ENCODE measurements at places on chromosomes 4 and X.

DNA sequence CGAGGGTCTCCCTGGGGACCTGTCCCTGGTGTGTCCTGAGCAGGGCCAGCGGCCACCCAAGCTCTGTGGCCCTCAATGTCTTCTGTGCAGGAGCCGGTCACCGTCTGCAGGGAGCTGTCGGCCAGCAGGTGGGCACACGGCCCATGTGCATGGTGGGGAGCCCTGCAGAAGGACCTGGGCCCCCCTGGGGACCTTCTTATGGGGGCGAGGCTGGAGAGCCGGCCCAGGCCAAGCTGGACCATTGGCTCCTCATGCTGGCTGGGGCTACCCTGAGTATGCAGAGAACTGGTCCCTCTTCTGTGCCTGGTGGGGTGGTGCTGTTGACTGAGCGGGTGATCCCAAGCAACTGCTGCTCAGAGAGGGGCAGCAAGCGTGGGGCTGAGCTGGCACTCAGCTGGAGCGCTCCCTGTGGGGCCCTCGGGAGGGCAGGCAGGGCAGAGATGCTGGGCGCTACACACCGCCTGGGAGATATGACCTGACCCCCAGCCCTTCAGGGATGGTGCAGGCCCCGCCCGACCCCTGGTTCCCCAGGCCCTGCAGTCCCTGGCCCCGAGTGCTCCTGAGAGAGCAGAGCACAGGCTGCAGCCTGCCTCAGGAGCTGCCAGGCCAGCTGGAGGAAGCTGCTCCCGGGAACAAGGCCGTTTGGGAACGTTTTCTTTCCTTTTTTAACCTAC lies 14.8 kb downstream of the NAT8L start:
- DNase-seq = no peak

GRCh38 chrX:153004780-153005179 lies 10.9 kb upstream of the PNMA5 start:
- no peak for DNase-seq

DNA sequence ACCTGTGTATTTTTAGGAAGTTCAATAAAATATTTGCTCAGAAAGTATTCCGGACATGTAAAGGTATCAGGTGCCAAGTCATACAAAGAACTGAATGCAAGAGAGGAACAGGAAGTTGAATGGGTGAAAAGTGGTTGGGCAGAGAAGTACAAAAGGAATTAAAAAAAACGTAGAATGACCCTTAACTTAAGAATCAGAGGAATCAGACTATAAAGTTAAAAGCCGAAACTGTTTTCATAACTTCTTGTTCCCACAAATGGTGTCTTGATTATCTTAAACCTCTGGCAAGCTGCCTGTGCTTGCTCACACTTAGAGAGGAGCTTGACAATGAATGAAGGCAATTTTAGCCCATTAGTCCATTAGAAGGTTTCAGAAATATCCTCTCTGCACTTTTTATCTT lies 81.6 kb upstream of the HHIP start:
- no peak for DNase-seq

DNA sequence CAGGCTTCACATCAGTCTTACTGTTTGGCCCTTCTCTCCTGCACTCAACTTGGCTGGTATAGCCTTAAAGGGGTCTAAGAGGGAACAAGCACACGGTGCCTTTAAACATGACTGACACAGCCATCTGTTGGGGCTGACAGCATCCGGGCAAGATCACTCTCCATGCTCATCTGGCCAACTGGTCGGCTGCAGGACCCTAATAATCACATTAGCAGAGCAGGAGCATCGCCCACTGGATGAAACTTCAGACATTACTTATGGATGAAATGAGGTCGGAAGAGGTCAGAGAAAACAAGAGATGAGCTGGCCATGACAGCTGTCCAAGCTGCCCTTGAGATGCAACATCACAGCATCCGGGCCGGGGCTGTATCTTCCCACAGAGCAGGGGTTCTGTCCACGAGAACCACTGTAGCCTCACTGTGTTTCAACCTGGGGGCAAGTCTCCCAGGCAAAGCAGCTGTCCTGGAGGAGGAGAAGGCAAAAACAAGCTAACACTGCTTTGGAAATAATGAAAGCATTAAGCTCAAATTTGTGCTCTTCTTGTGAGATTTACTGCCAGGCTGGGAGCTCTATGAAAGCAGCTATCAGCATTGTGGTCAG lies 94.4 kb upstream of the TTC29 start:
- DNase-seq = no peak

GRCh38 chrX:53695946-53696549 lies 9.5 kb upstream of the HUWE1 start:
- no peak for DNase-seq

DNA sequence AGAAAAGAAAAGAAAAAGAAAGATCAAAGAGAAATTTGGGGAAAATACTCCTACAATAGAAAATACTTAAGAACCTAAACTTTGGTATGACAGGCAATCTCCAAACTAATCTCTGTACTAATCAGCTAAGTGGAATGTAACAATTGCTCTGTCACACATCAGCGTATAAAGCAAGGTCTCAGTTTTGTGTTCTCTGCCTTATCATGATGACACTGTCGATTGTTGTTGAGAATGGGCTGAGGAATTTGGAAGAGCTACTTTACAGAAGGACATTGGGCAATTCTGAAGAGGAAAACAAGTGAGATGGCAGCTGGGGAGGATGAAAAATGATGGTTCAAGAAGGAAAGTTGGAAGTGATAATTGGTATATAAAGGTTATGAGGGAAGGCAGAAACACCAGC lies 486.0 kb upstream of the HTR2C start:
- DNase-seq = no peak

DNA sequence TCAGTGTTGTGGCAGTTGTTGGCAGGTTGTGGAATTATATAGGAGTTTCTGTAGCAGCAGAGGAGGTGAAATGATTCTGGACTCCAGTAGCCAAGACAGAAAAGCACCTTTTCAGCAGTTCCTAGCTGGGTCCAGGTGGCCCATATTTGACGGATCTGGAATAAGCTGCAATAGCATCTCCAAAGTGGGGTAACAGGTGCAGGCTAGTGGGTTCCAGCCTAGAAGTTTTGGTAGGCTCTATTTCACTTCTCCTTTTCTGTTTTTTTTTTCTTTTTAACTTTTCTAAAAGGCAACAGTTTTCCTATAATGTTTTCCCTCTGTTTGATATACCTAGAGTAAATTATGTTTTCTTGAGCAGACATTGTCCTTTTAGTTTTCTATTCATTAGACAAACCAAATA lies 392.5 kb downstream of the C4orf33 start:
- DNase-seq = no peak

DNA sequence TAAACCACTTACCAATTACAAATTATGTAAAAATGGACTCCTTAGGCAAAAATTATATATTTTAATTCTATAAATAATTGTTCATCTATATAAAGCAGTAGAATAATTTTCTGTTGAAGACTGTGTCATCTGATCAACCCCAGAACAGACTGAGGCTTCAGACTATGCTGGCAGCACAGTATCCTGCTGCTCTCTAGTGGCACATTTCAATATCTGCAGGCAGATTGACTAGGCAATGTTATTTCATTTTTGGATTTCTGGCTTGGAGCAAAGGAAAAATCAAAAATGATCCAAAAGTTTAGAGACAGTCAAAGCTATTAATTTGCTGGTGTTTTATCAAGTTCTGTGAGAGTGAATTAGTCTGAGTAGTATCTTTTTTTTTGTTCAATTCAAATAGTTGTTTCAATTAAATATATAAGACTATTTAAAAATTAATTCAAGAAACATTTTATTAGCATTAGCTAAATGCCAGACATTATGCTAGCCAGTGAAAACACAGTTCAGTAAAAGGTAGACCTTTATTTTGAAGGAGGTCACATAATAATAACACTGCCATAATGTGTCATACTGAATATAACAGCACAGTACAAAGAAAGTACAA lies 21.3 kb upstream of the SULT1E1 start:
- no peak for DNase-seq

DNA sequence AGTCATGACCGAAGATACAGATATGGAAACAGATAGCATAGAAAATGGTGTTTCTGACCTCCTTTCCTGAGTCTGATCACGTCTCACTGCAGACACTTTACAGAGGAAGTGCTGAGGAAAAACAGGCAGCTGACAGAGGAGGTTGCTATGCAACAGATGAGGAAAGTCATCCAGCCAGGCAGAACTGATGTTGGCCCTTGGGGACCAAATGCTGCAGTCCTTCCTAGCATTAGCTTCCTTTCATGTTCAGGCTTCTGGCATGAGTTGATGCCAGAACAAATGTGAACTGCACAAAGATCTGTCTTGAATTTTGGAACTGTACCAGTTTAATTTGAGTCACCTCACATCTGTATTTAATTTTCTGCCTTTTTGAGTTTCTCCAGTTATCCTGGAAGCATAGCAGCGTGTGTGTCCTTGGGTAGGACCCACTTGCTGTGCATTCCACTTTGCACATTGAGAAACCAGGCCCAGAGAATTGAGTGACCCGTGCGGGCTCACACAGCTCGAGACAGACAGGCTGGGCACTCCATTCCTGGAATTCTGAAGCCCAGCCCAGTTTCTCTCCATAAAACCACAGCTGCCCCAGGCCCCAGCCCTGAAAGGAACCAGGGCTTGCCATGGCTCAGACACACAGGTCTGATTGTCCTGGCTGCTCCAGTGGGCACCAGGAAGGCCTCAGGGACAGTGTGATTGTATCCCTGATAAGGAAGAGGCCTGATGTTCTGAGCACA lies 1.4 kb upstream of the MAGED1 start:
- DNase-seq = no peak

- DNase-seq = no peak
Observed at GRCh38 chrX:151510203-151510602, 53.3 kb upstream of the PASD1 start.

- no peak for DNase-seq
Observed at GRCh38 chr4:82715731-82716617, 82.6 kb downstream of the SCD5 start.

DNA sequence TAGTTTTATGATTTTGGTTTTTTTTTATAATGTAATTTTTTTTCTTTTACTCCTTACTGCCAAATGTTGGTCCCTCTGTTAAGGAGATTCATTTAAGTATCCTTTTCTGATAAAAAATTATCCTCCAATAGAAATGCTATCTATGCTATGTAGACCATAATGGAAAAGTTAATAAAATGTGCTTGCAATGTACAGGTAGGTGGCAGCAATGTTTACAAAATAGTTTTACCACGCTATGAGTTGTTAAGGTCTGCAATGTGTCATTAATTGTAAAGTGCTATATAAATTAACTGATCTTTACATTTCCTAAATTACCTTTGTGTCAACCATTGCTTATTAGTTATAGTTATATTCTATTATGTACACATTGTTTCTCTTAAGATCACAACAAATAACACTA lies 3.8 kb upstream of the CENPC start:
- DNase-seq = no peak

- DNase-seq = no peak
Observed at GRCh38 chrX:135536877-135537276, 16.4 kb downstream of the INTS6L start.

DNA sequence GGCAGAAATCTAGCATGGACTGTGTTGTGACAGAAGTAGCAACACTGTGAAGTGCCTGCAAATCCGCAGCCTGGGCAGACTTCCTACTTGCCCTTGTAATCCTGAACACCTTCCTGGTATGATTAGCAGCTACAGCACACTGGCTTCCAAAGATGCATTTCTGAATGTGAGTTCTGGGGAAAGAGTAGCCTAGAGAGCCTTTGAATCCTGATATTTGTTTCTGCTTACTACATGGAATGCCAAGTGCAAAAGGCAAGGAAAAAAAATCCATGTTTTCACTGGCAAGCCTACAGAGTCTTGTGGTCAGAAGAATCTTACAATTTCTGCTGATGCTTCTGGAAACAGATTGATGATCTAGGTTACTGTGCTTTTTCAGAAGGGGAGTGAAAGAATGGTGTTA lies 223.7 kb downstream of the COL25A1 start:
- DNase-seq = no peak

DNA sequence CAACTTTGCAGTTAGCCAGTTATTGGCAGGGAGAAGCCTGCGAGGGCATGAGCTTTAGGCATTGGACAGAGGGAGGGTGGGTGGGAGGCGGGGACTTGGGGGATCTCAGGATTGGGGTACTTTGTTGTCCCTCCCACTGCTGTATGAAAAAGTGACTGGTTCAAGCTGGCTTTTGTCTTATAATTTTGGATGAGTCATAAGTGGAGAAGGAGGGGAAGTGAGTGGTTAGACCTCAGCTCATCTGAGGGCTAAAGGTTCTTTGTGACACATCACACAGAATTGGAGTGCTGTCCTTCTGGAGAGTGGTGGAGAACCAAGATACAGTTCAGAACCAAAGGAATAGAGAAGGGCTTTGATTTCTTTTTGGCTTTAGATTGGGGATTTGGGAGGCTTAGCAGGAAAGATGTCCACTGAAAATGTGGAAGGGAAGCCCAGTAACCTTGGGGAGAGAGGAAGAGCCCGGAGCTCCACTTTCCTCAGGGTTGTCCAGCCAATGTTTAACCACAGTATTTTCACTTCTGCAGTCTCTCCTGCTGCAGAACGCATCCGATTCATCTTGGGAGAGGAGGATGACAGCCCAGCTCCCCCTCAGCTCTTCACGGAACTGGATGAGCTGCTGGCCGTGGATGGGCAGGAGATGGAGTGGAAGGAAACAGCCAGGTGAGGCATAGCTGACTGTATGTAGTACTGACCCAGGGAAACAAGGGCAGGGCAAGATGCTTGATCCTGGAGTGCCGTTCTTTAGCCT lies at the start of gene SLC4A4:
Gene SLC4A4 (plus strand): TSS at position 175 of the 748 bp plus-strand sequence.
- DNase-seq = no peak

DNA sequence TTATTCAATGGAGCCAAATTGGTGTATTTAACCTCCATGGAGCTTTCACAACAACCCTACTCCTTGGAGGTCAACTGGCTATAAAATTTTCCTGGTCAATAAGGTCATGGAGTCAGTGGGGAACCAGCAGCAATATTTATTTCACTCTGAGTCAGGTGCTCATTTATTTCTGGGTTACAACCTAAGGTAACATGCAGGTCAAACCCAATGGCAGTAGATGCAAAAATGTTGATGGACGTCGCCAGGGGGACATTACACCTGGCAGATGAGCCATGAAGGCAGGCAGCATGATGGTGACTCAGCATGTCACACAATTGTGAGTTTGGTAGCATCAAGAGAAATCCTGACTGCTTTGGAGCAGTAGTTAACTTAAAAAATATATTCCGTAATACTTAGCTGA lies 514.1 kb downstream of the IL15 start:
- no peak for DNase-seq

GRCh38 chr4:43348591-43348990 lies 456.1 kb downstream of the GRXCR1 start:
- no peak for DNase-seq

DNA sequence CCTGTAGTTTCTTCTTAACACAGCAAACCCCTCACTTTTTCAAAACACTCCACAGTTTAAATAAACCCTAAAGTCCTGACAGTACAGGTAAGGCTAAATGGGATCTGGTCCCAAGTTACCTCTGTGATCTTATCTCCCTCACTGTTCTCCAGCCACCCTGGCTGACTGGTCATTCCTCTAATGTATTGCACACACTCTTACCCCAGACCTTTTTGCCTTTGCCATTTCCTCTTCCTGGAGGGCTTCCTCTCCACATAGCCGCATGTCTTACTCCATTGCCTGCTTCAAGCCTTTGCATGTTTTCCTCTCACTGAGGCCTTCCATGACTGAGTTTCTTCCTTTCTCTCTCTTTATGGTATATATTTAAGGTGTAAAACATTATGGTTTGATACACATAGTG lies 19.5 kb upstream of the ANXA3 start:
- DNase-seq = no peak
